ENCODE measurements at places on chromosomes 3 and 15. TPM values are rescaled to one million over a fixed set of nuclear protein-coding genes. Genes with fewer than 3 reads are reported as not detected.

SORD gene
- total RNA-seq = 17.7 TPM

FETUB gene
- total RNA-seq = not detected

ALPK3 gene
- 0.86 TPM for total RNA-seq

TOPBP1 gene
- total RNA-seq = 42.2 TPM

LTK gene
- total RNA-seq = 1.6 TPM

LDHAL6B gene
- total RNA-seq = not detected

GCHFR gene
- total RNA-seq = 2.6 TPM

MKRN3 gene
- total RNA-seq = 0.86 TPM

OXTR gene
- 310 TPM for total RNA-seq

RASGRF1 gene
- total RNA-seq = 0.43 TPM

ZNF774 gene
- 1.7 TPM for total RNA-seq

SEC22C gene
- 69.3 TPM for total RNA-seq

CHRD gene
- total RNA-seq = 1.7 TPM

KCNH8 gene
- total RNA-seq = not detected

OR5K2 gene
- total RNA-seq = not detected

UBR1 gene
- total RNA-seq = 48.0 TPM

SLC7A14 gene
- 2.2 TPM for total RNA-seq

ACP3 gene
- 2.3 TPM for total RNA-seq

RBPMS2 gene
- total RNA-seq = not detected

GUCA1C gene
- not detected for total RNA-seq

KPNA1 gene
- total RNA-seq = 32.2 TPM

All from fibroblast of villous mesenchyme (primary cell).